Activated CD4-positive, alpha-beta memory T cell treated with anti-CD3 and anti-CD28 coated beads, Interleukin-2, amount 10 ng/mL, durations not matched to agents 7 days and 5 days (primary cell): ENCODE measurements at places on chromosomes 4 and X. TPM values are rescaled to one million over a fixed set of nuclear protein-coding genes. Genes with fewer than 3 reads are reported as not detected.

DNA sequence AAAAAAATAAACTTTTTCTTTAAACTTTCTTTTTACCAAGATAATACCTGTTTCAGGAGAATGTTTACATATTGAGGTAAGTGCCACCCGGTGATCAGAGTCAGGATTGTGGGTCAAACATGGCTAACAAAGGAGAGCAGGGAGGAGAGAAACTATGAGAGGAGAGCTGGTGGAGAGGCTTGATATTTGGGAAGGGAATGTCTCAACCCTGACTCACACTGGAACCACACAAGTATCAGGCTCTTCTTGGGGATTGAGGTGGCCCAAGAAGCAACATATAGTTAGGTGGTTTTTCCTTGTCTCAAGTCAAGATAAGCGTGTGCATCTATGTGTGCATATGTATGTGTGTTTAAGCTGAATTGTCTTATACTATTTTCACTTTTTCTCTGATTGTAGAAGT is 6.7 kb downstream of the TCEAL1 start:
- DNase-seq = no peak
- no peak overlapping the region for H3K27ac ChIP-seq
- no peaks in the 10 kb centered on the region for H3K4me1 ChIP-seq
- no peak overlapping the region for H3K4me3 ChIP-seq
- no peaks in the 10 kb centered on the region for H3K27me3 ChIP-seq

Gene VCX
- total RNA-seq = not detected

Gene SLITRK4
- total RNA-seq = not detected

DNA sequence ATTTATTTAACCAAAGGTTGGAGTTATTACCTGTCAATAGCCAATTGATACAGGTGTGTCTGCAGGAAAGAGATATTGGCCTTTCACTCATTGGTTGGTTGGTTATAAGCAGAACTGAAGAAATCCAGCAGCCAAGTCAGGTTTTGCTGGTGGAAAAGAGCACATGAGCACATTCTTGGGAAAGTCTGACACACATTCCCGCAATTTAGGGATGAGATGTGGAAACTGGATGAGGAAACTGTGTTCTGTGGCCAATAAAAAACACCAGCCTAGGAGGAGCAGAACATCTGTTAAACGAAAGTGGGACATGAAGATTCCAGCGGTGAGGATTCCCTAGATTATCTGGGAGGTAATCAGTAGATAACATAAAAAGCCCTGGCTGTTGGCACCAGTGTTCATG is 567.4 kb upstream of the CPEB2 start:
- no peaks in the 10 kb centered on the region for H3K27me3 ChIP-seq
- no peaks in the 10 kb centered on the region for H3K4me1 ChIP-seq
- no peak for DNase-seq
- no peak overlapping the region for H3K4me3 ChIP-seq
- no peak overlapping the region for H3K27ac ChIP-seq

- no peak overlapping the region for H3K27ac ChIP-seq
- no peaks in the 10 kb centered on the region for H3K27me3 ChIP-seq
- H3K4me1 ChIP-seq = no peaks in the 10 kb centered on the region
- DNase-seq = no peak
- H3K36me3 ChIP-seq = no peaks in the 10 kb centered on the region
These were observed 34.4 kb downstream of the NEXMIF start for GRCh38 chrX:74890676-74891430.

DNA sequence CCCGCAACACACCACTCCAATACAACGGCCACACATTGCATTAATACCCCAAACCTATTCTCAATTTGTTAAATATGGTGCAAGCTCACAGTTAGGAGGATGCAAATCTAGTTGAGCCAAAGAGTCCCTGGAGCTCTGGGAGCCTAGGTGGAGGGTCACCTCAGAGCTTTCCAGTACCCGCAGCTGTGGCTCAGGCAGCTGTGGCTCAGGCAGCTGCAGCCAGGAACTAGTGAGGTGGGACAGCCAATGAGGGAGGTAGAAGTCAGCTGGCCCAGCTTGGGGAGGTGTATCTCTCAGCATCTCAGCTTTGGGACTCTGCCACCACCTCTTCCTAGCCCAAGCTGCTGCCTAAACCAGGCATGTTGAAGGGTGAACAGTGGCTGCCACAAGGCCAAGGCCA is 36.7 kb upstream of the ARHGAP6 start:
- no peaks in the 10 kb centered on the region for H3K27me3 ChIP-seq
- no peaks in the 10 kb centered on the region for H3K36me3 ChIP-seq
- DNase-seq = no peak
- no peak overlapping the region for H3K4me3 ChIP-seq
- H3K4me1 ChIP-seq = no peaks in the 10 kb centered on the region

Gene MAGEB17
- not detected for total RNA-seq
